NCI-H1092 treated with DMSO at 0.1 percent for 48 hours (cell line): ENCODE measurements at places on chromosomes 5 and 9.

- no peak for DNase-seq
Observed at GRCh38 chr5:122947772-122948171, 88.8 kb downstream of the PPIC start.

DNA sequence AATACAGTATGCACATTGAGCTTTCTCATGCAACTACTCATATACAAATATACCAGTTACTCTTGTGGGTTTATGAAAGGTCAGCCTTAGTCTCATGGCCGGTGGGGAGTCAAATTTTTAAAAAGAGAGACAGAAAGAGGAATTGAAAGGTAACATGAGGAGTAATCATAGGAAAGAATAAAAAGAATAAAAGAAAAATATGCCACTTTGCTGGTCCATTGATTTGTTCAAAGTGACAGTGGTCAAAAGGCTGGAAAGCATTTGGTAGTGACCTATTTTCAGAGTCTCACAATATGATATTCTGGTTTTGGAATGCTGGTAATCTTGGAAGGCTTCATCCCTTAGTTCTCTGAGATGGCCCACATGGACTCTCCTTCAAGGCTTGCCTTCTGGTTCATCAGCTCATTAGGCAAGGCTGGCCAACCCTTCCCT, 67.0 kb downstream of the ZNF366 start:
- no peak for DNase-seq

- no peak for DNase-seq
Observed at GRCh38 chr5:154603953-154604679, 126.1 kb upstream of the HAND1 start.

DNA sequence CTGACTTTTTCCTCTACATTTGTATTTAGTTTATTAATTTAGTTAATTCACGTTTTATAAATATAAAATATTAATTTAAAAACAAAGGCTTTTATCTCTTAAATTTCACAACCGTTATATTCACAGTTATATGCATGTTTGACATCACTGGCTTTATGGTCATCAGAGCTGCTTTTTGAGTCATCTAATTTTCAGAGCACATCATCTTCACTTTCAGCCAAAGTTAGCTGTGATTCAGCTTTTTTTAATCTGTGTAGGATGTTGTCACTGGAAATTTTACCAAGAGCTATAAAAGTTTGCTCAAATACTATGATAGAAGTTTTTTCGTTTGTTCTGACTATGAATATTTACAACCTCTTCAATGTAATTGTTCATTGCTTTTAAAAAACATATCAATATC, 12.4 kb downstream of the CDC37L1 start:
- DNase-seq = no peak

- DNase-seq = no peak
Observed at GRCh38 chr9:120668399-120668798, 45.9 kb downstream of the MEGF9 start.

DNA sequence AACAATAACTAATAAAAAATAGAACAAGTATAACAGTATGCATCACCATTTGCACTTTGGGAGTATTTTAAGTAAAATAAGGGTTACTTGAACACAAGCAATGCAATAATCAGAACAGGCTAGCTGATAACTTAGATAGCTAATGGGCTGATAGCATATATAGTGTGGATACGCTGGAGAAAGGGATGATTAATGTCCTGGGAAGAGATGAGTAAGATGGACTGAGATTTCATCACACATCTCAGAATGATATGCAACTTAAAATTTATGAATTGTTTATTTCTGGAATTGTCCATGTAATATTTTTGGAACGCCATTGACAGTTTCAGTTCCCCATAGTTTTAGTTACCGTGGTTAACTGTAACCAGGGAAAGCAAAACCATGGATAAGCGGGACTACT, 173.6 kb downstream of the ISL1 start:
- DNase-seq = no peak

DNA sequence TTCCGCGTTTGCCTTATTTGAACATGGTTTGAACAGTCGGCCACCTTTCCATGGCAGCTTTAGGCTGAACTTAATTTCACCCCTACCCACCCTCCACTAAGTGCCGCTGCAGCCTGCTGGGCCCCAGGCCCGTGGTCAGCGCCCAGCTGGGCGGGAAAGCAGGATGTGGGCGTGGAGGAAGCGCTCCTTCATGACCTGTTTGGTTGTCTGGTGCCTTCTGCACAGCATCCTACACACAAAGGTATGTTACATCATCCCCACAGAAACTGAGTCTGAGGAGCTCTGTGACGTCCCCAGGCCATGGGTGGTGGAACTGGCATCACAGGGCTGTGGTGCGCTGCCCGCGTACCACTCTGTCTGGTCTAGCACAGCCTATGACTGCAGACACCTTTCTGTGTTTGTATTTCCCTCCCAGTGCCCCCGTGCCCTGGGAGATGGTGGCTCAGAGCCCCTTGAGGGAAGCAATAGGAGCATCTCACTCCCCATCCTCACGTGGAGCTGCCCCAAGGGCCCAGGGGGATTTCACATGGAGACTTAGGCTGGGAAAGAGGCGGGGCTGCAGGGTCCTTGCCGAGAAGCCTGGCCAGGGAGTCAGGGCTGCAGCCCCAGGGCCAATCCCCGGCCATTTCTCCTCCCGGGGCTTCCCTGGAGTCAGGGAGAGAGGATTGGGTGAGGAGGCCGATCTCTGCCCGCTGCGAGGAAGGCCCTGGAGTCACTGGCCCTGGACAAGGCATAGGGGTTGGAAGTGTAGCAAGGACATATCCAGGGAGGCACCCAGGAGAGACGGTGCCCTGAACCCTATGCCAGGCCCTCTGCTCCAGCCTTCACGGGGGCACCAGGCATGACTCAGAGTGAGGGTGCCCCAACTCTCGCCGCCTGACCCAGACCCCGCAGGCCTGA, 37.5 kb upstream of the SUSD3 start:
- no peak for DNase-seq

DNA sequence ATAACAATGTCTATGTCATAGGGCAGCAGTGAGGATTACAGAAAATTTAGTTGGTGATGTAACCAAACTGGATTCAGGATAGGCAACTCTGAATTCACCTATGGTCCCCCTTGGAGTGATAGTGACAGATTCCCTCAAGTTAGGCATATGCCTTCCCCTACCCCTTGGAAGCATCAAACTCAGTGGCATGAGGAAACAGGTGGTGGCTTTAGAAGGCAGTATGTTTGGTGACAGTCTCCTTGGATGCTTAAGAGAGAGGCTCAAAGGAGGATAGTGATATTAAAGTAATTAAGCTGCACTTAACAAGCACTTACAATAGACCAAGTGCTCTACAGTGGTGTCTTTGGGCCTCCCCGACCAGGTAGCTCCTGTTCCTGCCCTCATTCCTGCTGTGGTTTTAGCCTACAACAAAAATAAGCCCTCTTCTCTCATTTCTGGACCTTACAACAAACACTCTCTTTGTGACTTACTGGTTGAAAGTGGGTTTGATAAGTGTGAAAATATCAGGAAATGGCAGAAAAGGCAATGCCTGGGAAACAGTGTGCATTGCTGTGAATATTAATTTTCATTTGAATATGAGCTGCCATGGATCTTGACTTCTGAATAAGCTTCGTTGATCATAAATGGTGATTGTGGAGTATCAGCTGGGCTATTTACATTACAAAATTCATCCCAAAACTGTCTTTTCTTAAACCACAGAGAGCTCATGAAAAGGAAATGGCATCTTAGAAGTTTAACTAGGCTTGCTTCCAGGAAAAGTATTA, 29.2 kb downstream of the NR4A3 start:
- no peak for DNase-seq

DNA sequence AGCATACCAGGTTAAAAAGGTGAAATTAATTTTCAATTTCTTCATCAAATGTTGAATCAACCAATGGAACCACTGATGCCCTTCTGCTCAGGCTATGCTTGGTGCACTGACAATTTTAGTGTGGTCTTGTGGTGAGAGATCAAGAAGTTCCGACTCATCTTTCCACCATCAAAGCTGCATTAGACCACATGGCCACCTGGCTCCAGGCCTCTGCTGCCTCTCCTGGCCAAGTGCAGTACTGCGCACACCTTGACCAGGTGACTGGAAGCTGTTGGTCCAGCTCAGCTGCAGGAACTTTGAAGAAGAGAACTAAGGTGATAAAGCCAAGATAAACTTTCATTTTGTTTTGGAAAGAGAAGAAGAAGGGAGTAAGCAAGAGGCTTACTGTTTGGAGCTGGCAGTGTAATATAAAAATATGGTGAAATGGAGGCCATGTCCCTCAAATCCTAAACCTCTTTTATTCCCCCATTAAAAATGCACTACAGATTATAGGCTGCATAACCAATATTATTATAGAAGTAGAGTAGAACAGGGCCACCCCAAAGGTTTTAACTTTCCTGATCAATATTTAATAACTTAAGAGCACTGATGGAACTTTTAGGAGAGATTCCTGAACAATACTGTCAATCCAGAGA, 315.5 kb upstream of the C9orf72 start:
- DNase-seq = no peak
